ENCODE measurements at places on chromosomes 2 and 18. TPM values are rescaled to one million over a fixed set of nuclear protein-coding genes. Genes with fewer than 3 reads are reported as not detected.

- ATAC-seq: no peak
Observed at GRCh38 chr2:148042219-148042618, 21.3 kb downstream of the MBD5 start.

DNA sequence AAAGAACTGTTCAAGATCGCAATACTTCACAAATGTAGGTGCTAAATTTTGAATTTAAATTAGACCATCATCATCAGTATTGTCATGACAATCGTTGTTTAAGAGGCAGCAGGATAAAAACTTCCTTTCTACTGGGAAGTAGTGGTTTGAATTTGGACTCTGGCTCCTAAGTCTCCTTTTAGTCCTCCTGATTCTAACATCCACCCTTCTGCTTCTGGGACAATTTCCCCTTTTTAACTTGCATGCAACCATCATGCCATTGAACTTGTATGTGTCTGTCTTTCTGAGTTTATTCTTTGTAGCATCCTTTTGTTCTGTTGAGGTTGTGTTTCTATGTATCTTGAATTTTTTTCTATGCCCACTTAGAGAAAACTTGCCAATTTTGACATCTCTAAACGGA is 249.7 kb downstream of the PTGR3 start:
- no peak for ATAC-seq

DNA sequence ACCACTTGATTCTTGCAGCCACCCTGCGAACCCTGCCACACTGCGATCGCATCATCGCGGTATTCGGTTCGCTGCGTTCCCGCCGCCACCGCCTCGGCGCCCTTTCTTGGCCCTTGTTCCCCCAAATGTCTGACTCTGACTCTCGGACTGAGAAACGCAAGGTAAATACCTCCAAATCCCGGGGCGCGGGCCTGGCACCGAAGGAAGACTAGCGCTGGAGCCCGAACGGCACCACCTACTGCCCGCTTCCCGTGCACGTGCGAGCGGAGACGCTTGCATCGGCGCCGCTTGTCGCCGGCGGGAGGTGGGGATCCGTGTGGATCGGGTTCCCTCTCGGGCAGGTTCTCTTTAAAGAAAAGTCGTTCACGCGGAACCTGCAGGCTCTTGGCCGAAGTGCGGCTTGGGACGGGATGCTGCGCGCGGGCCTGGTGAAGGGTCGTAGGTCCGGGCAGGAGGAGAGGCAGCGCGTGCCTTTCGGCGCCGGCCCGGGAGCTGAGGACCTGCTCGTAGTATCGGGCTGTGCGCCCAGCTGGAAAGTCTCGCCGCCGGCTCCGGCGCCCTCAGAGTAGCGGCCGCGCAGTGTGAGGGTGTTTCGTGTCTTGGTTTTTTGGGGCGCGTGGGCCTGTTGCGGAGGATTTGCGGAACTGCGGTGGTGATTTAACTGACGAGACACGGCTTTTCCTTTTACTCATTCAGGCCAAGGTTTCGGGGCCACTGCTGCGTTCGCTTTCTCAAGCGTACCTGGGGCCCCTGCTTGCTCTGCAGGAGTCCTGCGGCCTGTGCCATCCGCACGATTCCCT is 514 bp downstream of the BCL2L11 start:
- no peak for ATAC-seq

- ATAC-seq: no peak
Observed at GRCh38 chr18:75324686-75325257, 102.7 kb downstream of the SMIM21 start.

Gene STARD6
- not detected for total RNA-seq

- ATAC-seq: peak; percentile 71
Observed at GRCh38 chr18:34818064-34818463, 108.0 kb downstream of the DTNA start.

Gene PID1
- 10.9 TPM for total RNA-seq

All from motor neuron (in vitro differentiated cells).